ENCODE measurements at places on chromosomes 6 and 20.

DNA sequence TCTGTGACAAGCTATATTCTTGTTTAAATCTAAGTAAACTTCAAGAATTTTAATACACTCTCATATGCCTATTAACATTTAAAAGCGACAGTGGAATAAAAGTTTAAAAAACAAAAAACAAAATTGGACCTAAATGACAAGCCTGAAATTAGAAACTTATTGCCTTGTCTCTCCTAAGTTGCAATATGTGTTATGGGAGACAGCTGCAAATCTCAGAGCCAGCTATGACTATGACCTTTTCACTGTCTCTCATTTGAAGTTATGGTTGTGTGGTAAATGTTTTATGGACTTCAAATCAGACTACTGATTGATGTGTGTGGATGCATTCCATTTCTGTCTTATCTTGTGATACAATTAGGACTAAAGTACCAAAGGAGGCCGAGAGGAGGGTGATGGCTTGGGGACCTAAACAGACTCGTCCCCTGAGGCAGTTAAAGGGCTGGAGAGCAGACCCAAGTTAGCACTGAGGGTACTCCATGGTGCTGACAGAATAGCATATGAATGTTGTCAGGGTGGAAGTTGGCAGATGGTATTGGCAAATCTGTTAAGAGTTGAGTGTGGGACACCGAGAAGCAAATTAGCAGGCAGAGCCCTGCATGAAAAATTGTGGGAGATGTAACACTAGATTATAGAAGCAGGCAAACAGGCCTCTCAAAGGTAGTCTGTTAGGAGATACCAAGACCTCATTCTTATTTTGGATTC is 930.1 kb upstream of the MAN1A1 start:
- no peak for DNase-seq

GRCh38 chr6:3571836-3572235 is 115.0 kb upstream of the SLC22A23 start:
- DNase-seq = no peak

DNA sequence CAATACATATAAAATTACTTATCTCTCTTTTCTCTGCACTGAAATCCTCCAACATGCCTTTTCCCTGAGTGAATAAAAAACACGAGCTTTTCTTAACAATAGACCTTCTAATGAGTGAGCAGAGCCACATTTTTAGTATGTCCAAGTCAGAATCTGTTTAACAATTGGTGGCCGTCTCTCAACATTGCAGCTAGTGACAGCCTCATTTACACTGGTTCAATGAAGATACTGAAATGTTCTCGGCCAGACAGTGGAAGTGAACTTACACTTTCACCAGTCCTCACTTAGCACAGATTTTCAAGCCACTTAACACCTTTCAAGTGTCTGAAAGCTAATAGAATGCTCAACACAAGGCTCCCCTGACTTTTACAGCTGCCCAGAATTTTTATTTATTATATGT is 767.1 kb downstream of the KIF16B start:
- no peak for DNase-seq

GRCh38 chr20:19885939-19886660 is 128.0 kb downstream of the RIN2 start:
- DNase-seq = no peak

DNA sequence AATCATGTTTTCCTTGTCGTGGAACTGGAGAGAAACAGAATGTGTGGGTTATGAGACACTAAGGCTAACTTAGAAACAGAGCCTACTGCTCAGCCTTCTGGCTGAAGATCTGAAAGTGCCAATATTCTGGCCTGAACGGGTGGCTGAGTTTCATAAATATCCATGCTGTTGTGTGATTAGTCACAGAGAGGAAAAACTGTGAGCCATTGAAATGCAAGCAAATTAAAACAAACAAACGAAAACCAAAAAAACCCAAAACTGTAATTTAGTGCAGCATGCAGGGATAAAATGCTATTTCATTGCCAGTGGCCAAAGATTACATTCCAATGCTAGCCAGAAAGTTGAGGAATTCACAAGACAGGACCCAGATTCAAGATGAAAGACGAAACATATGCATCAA is 315.1 kb downstream of the UBE3D start:
- DNase-seq = no peak

DNA sequence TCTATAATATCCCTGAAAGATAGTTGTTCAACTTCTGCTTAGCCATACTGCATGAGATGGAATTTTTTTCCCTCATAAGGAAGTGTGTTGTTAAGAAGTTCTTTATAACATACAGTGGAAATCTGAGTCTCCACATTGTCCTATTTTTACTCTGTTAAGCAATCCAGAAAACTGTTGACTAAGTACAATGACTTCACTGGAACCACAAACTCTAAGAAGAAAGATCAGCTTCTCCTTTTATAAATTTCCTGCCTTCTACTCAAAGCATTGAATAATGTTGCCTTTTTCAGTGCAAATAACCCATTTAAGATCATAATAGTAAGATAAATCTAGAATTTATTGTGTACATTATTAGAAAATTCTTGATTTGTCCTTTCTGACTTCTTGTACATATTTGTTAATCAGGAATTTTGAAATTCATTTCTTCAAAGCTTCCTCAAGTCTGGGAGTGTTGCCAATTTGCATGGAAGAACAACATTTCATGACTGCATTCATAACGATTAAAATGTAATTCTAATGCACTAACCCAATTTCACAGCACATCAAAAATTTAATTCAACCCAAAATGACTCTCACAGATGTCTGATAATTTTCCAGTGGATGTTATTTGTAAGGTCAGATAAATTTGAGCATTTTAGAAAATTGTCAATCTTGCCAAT is 45.6 kb upstream of the ANKEF1 start:
- no peak for DNase-seq

DNA sequence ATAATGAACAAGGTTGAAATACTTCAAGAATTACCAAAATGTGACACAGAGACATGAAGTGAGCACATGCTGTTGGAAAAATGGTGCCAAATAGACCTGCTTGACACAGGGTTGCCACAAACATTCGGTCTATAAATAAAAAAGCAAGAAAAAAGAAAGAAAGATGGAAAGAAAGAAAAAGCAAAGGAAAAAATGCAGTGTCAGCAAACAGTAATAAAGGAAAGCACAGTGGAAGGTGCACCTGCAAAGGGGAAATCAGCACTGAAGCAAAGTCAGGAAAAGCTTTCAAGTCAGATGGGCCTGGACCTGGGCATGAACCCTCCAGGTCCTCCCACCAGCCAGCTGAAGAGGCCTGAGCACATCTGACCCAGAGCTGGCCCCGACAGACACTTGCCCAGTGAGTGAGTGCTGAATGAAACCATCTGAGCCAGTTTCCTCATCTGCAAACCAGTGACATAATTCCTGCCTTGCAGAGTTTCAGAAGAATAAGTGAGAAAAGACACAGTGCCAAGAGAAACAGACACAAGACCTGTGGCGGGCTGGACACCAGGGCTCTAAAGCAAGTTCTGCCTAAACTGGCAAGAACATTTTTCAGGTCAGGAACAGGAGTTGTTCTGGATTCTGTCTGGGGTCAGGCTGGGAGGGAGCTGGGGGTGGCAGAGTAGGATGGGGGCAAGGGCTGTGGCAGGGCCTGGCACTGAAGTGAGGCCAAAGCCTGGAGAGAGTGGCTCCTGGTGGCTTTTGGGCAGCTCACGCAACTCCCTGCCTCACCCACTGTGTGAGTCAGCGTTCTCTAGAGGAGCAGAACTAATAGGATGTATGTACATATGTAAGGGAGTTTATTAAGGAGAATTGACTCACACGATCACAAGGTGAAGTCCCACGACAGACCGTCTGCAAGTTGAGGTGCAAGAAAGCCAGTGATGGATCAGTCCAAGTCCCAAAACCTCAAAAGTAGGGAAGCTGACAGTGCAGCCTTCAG is 23.9 kb upstream of the MICB start:
- DNase-seq = peak; percentile 65

DNA sequence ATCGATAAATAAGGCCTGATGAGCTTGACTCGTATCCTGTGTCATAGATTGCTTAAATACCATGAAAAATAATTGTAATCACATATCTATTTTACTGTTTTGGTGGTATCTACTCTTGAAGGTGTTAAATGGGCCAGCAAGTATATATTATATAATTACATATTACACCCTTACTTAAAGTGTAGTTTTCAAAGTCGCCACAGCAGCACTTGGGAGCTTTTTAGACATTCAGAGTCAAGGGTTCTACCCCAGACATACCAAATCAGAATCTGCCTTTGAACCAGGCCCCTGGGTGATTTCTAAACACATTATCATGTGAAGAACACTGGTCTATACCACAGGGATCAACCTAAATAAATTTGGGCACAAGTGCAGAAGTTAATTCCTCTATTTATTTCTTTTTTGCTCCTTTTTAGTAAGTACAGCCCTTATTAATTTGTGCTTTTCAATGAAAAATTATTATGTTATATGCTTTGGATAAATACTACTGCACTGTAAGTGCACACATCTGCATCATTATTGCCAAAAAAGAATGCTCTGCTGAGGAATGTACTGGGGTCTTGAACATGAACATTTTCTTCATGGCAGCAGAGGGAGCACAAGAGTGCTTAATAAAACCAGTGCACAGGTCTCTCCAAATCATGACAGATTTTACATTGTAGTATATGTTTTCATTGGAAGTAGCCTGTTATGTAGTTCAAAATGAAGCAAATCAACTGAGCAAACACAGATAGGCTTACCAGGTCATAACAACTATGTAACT is 3.1 kb upstream of the ATXN1 start:
- DNase-seq = peak; percentile 43

GRCh38 chr20:60752741-60753420 is 499.2 kb upstream of the CDH4 start:
- DNase-seq = no peak

DNA sequence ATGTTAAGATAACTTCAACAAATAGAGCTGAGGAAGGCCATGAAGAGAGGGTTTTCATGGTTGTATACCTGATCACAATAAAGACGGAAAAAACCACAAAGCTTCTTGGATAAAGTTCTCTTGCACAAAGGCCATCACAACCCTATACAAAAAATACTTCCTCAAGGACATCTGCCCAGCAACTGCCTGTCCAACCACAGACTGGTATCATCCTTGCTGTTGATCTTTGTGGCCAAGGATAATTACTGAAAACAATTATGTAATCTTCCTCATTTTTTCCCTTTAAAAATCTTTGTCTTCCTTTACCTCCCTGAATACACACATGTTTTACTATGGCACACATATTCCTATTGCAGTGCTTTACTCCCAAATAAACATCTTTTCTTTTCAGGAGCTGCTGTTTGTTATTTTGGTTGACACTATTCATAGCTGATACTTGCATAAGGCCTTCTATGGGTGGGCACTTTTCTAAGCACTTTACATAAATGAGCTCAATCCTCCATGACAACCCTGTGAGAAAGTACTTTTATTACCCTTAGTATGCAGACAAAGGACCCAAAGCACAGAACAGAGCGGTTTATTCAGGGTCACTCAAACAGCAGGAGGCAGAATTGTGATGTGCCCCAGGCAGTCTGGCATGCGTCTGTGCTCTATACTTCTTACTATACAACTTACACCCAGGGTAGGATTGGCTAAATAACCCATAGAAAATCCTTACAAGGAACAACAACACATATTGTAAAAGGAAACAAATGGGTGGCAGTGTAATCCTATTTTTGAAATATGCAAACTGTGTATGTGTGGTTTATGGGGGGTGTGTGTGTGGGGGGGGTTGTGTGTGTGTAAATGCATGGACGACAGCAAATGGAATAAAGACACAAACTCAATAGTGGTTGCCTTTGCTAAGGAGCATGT is 35.1 kb downstream of the SNRNP48 start:
- DNase-seq = no peak

DNA sequence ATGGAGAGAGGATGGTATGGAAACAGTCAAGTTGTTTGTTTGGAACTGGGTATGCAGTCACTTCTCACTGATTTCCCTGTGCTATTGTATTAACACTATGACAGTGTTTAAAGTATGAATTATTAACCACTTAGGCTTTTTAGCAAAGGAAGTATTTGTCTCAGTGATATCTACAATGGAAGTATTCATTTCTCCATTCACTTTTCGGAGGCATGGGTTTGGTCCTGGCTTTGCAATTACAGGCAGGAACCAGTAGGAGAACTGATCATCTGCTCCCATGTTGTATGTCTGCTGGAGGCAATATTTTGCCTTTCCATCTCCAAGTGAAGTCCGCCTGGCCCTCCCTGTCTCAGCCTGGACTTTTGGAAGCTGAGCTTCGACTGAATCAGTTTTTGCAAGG is 30.6 kb upstream of the EXOC2 start:
- DNase-seq = no peak

DNA sequence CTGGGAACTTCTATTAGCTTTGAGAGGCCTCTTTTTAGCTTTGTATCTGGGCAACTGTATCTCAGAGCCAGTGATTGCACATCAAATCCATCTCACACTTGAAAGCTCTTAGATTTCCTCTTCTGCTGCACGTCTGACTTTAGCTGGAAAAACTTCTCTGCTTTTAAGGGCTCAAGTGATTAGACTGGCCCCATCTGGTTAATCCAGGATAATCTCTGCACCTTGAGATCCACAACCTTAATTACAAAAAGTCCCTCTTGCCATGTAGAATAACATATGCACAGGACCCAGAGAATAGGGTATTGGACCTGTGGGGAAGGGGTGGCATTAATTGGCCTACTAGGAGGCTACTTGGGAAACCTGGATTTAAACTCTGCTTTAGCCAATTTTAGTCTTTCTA is 24.2 kb downstream of the KLHL31 start:
- DNase-seq = no peak
